GM19239 (cell line): ENCODE measurements at places on chromosomes 1 and 21.

GRCh38 chr1:181643631-181644030 is 160.3 kb downstream of the CACNA1E start:
- no peak for DNase-seq

GRCh38 chr1:92797297-92797696 is 12.4 kb upstream of the EVI5 start:
- DNase-seq: no peak

DNA sequence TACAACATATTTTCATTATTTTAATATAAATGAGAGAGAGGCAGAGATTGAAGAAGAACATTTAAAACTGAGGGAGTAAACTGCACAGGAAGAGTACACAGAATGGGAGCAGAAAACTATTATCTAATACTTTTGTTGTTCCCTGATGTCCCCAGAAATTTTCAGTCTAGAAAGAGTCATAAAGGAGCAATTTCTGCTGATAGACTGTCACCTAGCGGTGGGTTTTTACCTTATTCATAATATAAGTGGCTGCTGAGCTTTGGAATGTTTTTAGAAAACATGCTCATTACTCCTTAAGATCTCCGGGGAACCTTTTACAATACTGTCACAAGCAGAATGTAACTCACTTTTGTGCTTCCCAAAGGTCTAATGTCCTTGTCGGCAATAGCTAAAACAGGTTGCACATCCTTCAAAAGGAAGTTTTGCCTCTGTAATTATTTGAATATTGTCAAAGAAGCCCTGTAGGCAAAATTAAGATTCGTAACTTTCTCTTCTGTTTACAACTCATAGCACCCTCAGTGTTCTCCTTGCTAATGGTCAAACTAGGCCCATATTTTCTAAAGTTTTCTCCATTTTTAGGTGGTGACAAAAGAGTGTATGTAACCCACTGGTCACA is 4.9 kb upstream of the NPL start:
- no peak for DNase-seq

DNA sequence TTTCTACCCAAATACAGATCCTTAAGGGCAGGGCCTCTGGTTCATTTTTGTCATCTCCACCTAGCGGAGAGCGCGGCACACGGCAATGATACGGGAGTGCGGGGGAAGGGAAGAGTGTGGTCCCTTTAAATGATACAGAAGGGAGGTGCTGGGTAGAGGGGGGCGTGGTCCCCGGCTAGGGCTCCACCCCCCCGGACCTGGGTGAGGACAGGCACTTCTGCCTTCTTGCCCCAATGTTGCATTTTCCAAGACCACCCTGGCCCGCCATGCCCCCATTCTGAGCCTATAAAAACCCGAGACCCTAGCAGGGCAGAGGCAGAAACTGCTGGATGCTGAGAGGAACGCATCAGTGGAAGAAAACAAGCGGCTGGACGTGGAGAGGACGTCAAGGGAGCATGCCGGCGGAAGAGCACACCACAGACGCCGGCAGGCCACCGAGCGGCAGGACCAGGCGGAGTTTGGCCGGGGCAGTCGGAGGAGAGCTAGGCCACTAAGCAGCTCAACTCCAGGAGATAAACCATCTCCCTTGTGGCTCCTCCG is 30.0 kb downstream of the LRRC3 start:
- peak; percentile 60 for DNase-seq

DNA sequence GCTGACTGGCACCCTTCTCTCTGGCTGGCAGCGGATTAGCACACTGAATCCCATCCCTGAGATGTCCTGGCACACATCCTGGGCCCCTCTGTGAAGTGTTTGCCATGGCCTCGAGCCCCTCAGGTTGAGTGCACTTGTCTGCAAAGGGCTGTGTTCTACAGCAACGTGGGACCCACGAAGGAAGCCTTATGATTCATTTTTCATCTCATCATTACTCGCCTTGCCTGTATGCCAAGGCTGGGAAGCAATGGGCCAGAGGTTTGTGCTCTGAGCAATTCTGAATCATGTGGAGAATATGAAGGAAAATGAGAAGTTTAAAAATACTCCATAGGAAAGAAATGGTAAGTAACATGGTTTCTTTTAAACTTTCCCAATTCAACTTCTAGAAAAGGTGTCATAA is 124.8 kb upstream of the LMO4 start:
- DNase-seq: no peak

- no peak for DNase-seq
Observed at GRCh38 chr1:226479474-226479873, 69.1 kb upstream of the STUM start.

DNA sequence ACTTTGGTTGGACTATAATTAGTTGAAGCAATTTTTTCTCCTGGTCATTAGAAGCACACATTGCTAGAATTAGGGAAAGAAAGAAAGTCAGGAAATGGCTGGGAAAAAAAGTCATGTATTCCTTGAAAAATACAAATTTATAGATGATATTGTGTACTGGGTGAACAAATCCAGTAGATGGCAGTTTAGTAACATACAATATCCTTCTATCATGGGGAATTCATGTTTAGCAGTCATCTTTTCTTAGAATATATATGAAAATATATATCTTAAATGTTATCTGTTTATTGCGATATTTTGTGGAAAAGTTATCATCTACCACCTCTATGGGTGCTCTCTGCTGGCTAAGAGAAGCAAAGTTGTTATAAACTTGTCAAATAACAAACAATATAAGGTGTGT is 13.1 kb upstream of the ZRANB2 start:
- no peak for DNase-seq
